ENCODE measurements at places on chromosomes 3 and 15.

GRCh38 chr3:193841581-193841980 is 248.6 kb downstream of the OPA1 start:
- DNase-seq, result no peak

DNA sequence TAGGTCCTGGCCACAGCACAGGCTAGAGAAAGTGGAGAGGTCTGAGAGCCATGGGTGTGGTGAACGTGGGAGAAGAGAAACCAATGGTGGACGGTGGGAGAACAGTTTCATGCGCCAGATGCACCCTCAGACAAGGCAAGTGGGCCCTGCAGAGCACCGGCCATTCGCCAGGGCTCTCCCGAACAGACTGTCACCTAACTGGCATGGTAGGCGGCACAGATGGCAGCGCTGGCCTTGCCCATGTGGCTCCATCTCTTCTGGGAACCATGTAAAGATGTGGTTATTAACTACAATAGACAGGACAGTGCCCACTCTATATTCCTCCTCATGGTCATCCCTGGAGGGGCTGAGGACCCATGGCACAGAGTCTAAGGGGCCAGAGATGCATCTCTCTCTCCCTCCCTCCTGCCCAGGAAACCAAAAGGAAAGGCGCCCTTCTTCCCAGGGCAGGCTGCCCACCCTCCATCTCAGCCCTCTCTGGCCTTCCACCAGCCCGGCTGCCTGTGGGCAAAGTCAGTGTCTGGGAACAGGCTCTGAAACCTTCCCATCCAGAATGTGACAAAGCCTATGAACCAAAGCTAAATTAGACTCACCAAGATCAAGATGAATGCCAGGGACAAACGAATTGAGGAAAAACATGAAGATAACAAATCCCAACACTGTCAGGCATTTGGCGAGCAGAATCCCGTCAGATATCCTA is 147.8 kb downstream of the OCA2 start:
- no peak for DNase-seq

DNA sequence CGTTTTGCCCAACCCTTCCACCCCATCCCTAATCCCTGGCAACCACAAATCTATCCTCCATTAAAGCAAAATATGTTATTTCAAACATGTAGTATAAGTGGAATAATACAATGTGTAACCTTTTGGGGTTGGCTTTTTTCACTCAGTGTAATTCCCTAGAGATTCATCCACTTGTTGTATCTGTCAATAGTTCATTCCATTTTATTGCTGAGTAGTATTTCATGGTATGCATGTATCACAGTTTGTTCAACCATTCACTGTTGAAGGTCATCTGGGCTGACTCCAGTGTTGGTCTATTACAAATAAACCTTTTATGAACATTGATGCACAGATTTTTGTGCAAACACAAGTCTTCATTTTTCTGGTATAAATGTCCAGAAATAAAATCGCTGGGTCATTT is 38.8 kb downstream of the BSN start:
- no peak for DNase-seq

DNA sequence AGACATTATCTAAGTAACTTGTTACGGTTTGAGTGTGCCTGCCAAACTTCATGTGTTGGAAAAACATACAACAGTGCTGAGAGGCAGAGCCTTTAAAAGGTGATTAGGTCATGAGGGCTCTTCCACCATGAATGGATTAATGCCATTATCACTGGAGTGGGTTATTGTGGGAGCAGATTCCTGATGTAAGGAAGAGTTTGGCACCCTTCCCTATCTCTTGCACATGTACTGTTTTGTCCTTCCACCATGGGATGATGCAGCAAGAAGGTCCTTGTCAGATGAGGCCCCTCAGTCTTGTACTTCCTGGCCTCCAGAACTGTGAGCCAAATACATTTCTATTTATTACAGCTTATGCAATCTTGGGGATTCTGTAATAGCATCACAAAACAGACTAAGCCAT is 413.9 kb downstream of the EPHA3 start:
- no peak for DNase-seq

GRCh38 chr15:39785139-39785538 is 2.5 kb upstream of the FSIP1 start:
- DNase-seq, result no peak

- no peak for DNase-seq
Measured at GRCh38 chr3:191348098-191348497, 17.8 kb upstream of the UTS2B start.

GRCh38 chr3:96706509-96706908 is 107.9 kb upstream of the EPHA6 start:
- no peak for DNase-seq

DNA sequence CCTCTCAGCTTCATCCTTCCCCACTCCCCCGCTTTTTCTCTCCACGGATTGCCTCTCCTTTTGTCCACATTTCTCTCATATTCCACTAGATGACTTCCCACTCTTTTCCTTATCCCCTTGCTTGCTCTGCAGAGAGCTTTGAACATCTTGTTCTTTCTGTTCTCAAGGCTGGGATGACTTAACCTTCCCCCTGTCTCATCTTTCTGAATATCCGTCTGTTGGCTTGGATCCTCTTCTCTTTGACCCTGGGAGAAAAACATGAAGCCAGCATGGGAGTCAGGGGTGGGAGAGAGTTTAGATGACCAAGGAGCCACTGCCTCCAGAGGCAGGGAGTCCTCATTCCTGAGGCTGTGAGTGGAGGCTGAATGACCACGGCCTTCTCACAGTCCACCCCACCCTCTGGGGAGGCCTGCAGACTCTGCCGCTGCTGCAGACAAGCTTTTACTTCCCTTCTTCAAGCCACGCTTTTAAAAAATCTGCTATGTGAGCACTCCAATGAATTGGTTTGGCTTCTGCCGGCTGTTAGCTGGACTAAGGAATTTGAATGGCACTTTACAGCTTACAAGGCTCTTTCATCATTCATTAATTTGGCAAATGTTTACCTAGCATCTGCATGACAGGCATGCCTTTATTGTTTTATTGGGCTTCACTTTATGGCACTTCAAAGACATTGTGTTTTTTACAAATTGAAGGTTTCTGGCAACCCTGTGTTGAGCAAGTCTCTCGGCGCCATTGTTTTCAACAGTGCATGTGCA is 111.6 kb upstream of the SLC6A6 start:
- no peak for DNase-seq

DNA sequence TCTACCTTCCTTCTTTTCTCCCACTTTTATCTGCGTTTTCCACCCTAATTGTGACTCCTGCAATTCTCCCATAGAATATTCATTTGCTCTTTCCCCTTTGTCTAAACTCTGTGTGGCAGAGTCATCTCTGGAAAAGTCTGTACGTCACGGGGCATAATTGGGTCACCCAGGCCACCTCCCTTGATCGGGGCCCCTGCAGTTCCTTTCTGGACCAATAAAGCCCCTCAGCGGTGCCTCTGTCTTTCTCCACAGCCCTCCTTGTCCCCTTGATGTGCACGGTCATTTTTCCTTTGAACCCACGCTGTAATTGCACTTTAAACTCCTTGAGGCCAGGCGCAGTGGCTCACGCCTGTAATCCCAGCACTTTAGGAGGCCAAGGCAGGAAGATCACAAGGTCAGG is 10.7 kb downstream of the UPK1B start:
- DNase-seq, result no peak

- no peak for DNase-seq
Measured at GRCh38 chr3:156530980-156531379, 23.9 kb downstream of the SSR3 start.

DNA sequence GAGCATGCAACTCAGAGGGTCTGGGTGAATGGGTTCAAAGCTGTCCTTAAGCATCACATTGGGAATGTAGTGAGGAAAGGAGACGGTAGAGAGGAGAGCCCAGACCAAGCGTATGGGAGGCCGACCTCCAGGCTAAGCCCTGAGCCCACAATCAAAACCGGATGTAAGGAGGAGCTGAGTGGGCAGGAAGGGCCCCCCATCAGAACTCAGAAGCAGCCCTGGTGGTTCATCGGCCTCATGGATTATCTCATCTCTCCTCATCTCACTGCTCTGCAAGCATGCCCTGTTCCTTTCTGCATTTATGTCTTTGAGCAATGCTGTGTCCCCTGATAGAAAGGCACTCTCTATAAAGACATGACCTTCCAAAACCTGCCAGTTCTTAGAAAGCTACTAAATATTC is 6.2 kb downstream of the HDC start:
- DNase-seq, result no peak

Measured in stimulated activated CD4-positive, alpha-beta T cell treated with anti-CD3 and anti-CD28 coated beads, TNF-alpha, amount 100 ng/mL, for 24 hours (primary cell).